ENCODE measurements at places on chromosomes 2 and 18.

- DNase-seq, result no peak
Measured at GRCh38 chr2:226137201-226137811, 662.3 kb downstream of the IRS1 start.

DNA sequence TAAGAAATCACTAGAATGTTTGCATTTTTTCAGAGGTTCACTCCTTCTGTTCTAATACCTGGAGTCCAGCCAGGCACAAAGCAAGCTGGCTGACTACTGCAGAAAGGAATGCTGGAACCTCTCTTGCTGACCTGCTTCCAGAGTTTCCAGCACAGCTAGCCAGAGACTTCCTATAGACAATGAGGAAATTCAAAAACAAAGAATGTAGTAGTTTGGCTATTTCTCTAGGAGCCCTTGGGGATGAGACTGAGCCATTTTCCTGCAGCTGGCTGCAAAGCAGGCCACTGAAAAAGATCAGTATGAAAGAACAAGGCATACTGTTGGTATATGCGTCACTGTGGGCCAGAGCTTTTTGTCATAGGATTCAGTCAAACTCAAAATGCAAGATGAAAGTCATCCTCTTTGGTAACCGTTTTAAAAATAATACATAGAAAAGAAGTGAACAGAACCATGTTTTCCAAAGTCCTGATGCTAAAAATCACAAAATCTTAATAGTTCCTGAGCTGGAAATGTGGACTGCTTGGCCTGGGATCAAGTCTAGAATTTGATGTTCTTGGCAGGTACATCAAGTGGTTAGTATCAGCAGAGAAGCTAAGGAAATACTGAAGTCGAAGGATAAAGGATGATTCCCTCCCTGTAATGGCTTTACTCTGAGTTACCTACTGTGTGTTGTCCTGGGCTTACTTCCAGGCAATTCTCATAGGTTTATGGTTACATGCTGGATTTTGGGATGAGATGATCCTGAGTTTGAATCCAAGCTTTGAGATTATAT lies 9.0 kb upstream of the DSEL start:
- DNase-seq, result no peak

DNA sequence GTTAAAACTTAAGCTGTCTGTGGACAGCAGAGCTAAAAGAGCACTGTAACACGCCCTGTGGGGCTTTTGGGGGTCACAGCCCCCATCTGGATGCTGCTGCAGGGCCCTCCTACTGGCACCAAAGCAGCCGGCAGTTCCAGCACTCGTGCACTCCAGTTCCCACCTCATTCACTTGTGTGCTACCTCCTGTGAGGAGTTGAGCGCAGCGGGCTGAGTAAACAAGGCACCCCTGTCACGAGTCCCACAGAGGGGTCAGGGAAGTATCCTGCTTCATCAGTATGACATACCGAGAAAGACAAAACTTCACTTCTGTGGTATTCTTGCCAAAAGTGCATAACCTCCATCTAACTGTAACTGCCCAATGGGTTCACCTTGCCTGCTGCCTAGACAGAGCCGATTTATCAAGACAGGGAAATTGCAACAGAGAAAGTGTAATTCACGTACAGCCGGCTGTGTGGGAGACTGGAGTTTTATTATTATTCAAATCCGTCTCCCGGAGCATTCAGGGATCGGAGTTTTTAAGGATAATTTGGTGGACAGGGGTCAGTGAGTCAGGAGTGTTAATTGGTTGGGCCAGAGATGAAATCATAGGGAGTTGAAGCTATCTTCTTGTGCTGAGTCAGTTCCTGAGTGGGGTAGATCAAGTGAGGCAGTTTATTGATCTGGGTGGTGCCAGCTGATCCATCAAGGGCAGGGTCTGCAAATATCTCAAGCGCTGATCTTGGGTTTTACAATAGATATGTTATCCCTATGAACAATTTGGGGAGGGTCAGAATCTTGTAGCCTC lies 41.6 kb downstream of the TMEM17 start:
- DNase-seq, result no peak

- no peak for DNase-seq
Measured at GRCh38 chr2:217478831-217479455, 523.9 kb downstream of the TNS1 start.

- DNase-seq, result no peak
Measured at GRCh38 chr2:96895032-96895745, 25.3 kb upstream of the SEMA4C start.

GRCh38 chr2:198283146-198283545 lies 478.8 kb downstream of the PLCL1 start:
- DNase-seq, result no peak

- DNase-seq, result no peak
Measured at GRCh38 chr2:188050726-188051125, 240.9 kb upstream of the GULP1 start.

DNA sequence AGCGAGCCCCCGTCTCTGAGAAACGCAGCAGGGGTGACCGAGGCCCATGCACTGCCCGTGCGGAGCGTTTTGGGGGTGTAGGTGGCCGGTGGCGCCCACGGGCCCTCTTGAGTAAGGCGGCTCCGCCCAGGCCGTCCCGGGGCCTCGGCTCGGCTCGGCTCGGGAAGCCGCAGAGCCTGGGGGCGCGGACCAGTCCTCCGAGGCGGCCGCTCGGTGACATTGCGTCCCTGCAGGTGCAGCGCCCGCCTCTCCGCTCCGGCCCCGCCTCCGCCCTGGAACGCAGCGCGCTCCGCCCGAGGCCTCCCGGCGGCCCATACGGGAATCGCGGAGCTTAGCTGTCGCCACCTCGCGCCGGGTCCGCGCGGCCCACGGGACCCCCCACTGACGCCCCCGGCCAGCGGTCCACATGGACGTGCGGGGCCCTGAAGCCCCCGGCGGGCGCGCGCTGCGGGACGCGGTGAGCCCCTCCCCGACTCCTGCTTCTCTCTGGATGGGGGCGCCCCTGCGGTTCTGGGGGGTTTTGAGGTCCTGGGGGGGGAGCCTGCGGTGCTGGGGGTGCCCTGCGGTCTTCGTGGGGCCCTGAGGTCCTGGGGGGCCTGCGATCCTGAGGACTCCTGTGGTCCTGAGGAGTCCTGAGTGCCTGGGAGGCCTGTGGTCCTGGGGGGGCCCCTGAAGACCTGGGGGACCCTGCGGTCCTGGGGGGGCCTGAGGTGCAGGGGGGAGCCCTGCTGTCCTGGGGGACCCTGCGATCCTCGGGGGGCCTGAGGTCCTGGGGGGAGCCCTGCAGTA lies at the start of gene HSBP1L1:
Gene HSBP1L1 (plus strand): TSS at position 314 of the 789 bp plus-strand sequence. CDS start 93 bp downstream, at position 407.
- DNase-seq, result peak; percentile 24

DNA sequence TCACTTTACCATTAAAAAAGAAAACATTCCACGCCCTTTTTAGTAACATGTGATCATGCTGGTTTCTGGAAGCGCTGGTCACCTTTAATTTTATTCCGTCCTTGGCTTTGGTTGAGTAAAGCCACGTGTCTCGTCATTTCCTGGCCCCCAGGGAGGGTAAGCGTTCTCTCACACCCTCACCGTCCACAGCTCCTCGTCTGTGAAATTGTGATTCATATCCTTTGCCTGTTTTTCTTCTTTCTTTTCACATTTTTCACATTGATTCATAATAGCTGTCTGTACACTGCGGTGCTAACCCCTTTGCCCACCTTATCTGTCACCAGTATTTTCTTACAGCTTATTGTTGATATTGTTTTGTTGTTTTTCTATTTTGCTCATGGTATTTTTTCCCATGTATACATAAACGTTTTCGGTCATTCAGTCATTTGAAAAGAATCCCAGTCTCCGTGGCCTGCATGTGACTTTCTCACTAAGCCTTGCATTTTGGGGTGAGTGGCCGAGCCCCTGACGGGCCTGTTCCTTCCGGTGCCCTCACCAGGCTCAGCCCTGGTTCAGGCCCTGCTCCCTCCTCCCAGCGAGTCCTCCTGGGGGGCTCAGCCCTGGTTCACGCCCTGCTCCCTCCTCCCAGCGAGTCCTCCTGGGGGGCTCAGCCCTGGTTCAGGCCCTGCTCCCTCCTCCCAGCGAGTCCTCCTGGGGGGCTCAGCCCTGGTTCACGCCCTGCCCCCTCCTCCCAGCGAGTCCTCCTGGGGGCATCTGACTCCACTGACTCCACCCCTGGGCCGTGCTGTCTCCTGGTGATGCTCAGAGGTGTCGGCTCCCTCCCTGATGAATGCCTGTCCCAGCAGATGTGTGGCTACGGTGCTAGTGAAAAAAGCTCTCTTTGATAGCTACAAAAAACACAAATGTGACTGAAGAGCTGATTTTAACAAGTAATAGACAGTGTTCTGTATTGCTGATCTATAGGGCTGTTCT lies 249.7 kb upstream of the PXDN start:
- DNase-seq, result no peak

DNA sequence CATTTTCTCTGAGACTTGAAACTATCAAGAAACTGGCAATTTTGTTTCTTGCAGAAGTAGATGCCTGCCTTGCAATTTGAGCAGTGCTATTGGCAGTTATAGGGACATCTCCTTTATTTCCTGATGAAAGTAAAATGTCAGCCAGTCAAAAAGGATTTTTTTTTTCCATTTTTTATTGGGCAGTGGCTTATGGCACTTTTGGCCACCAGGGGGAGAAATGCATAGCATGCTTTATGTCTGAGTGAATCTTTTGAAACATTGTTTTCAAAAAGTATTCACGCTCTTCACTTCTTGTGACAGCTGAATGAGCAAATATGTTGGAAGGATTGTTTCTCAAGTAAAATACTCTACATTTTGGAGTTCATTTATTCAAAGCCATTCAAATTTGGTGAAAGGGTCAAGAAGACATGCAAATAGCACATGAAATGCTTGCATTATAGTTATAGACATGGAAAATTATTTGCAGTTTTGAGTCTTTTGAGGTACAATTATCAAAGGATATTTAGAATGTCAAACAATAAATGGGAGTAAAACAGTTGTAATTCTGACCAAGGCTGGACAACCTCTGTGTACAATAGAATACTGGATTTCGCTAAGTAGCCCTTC lies 491.0 kb downstream of the CDH2 start:
- DNase-seq, result no peak

DNA sequence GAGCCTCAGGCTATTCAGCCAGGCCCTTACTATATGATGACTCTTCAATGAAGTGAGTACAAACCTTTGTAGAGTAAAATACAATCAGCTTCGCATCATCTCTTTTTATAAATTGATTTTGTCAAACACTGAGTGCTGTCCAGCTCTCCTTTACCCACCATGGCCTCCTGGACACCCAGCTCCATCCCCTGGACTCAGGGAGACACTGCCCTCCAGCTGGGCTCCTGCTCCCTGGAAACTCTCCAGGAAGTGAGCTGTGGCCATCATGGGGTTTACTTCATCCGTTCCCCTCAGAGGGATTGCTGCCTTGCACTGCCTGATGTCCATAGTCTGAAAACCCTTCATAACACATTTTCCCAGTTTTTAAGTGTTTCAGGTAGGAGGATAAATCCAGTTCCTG lies 82.5 kb upstream of the XIRP2 start:
- DNase-seq, result no peak

- DNase-seq, result no peak
Measured at GRCh38 chr2:129713337-129713736, 266.1 kb upstream of the RAB6C start.

GRCh38 chr2:174762464-174762863 lies 1.8 kb downstream of the CHRNA1 start:
- DNase-seq, result no peak

GRCh38 chr2:68418419-68418818 lies 48.7 kb downstream of the FBXO48 start:
- DNase-seq, result no peak

DNA sequence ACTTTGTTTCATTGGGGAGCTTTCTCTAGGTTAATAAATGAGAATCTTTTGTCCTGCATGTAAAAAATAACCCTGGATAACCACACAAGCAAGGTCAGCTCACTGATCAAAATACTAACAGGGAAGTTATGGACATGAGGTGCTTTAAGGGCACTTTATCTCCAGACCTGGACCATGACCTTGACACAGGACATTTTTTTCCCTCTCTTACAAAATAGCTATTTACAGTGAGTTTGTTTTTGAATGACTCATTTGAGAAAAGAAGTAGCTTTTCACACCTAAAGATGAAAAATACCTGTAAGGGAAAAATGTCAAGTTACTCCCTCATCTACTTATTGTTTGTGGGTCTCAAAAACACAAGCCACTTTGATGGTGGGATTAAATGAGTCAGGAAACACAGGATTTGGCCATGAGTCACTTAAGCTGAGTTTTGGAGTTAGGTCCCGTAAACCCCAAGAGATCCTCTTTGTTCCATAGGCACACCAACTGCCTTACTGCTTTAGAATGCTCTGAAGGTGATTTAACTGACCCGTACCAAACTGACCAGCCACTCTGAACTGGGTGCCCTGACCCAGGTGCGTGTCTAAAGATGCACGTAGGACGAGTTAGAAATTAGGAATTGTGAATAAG lies 479.3 kb upstream of the NXPH2 start:
- DNase-seq, result no peak

Measured in omental fat pad (tissue), 4 donors.